ENCODE measurements at places on chromosomes 12 and 14.

DNA sequence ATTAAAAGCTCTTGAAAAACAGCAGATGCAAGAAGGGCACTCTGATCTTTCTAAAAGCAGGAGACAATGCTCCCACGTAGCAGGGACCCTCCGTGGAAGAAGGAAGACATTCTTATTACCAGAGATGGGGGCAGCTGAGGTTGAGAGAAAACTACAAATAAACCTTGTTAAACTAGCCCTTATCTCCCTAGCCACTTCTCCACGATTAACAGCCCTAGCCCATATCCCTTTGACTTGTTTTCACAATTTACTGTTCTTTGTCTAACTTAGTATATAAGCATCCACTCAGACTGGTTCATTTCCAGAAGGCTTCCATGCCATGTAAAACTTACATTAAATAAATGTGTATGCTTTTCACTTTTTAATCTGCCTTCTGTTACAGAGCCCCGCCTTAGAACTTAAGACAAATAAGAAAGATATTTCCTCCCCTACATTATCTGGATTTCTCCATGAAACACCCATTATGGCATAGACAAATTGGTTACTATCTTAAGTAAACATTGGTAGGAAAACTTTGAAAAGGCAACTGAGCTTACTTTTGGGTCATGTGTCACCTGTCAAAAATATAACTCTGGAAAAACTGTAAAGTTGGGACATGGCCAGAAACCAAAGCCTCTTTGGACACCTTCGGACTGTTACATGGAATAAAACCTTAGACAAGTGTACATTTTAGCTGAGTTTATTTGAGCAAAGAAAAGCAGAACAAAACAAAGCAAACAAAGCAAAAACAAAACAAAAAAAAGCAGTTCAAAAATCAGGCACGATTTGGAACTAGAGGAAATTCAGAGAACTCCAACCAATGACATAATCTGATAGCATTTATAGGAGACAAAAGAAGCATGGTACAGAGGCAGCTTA lies 4.9 kb upstream of the RNASE1 start:
- no peak for DNase-seq

GRCh38 chr12:116490471-116490870 lies 68.7 kb upstream of the MAP1LC3B2 start:
- no peak for DNase-seq

- no peak for DNase-seq
Observed at GRCh38 chr14:53493860-53494259, 340.7 kb upstream of the DDHD1 start.

DNA sequence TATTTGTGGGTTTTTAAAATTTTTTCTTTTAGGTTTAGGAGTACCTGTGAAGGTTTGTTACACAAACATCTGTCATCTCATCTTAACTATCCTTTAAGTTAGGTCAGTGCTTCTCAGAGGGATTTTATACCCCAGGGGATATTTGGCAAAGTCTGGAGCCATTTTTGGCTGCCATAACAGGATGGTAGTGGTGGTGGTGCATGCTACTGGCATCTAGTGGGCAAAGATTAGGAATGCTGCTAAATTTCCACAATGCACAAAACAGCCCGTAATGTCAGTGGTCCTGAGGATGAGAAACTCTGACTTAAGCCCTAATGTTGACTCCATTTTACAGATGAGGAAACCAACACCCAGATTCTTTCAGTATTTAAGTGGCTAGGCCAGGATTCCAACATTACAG lies 85.2 kb upstream of the MYF6 start:
- no peak for DNase-seq

GRCh38 chr12:51921017-51921725 lies 13.9 kb downstream of the ACVRL1 start:
- DNase-seq, result peak; percentile 64

GRCh38 chr14:68734231-68734732 lies 58.6 kb downstream of the ZFP36L1 start:
- DNase-seq, result peak; percentile 41

DNA sequence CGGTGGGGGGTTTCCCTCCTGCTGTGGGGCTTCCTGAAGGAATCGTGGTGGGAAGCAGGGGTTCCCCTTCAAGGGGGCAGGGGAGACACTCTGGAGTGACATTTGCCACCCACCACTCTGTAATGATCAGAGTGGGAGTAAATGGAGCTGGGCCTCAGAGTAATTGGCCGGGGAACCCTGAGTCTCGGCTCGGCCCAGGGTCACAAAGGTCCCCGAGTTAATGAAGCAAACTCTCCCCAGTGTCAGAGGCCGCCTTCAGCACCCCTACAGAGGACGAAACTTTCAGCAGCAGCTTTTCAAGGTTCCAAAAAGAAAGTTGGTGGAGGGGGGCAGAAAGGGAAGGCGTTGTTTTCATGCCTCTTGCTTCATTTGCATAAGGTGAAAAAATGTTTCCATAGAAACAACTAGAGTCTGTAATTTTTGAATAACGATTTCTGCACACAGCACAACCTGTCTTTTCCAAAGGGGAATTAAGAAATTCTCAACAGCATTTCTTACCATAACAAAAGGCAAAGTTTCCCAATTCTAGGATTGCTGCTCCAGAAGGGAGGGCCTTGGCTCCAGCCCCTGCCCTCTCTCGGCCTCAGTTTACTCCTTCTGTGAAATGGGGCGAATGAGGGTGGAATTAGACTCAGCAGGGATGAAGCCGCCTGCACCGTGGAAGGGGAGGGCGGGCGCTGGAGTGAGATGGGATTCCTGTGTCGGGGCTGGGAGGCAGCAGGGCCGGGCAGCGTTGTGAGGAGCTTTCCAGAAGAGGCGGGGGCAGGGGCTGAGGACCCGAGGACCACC lies 67.0 kb upstream of the BEGAIN start:
- DNase-seq, result no peak

DNA sequence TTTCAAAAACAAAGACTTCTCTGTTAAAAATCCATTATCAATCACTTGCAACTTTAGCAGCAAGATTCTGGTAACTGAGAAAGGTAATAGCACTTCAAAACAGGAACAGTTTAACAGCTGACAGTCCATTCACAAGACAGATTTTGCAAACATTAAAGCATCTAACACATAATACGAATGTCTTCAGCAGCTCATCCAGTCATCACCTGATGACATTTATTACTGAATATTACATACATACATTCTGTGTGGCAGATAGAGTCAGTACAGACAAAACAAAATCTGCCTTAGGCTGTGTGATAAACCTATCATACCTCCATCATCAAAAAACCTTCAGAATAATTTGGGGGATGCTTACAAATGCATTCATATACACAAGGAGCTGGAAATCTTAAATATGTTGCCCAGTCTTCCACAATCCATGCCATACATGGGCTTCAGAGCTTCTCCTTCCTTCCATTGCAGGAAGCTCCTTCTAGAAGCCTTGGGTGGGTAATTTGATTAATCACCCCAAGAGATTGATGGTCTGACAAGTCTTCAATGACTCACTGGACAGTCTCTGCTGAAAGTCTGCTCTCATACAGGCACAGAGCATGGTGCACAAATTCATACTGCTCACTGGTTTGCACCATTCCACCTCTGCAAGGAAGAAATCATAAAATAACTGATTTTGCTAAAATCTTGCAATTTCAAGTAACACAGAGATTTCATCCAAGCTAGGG lies 1.6 kb upstream of the PTPRB start:
- DNase-seq, result no peak

GRCh38 chr12:102896067-102896466 lies 21.0 kb downstream of the PAH start:
- DNase-seq, result no peak

DNA sequence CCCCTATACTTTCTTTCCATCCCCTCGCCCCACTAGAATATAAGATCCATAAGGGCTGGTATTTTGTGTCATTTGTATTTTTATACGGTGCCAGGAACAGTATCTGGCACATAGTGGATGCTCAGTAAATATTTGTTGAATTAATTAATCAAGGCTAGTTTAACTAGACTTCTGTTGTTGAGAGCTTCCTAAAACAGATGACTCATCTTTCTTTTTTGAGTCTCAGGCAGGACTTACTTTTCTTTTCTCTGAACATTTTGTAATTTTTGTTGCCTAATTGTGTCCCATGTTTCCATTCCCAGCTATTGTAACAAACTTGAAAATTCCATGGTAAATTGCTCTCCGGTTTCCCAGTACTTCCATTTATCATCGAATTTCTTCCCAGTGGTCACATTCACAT lies 16.7 kb downstream of the STK38L start:
- no peak for DNase-seq

GRCh38 chr14:81519200-81520011 lies 14.2 kb downstream of the SEL1L start:
- no peak for DNase-seq

- DNase-seq, result no peak
Observed at GRCh38 chr12:24797901-24798300, 151.0 kb downstream of the BCAT1 start.

DNA sequence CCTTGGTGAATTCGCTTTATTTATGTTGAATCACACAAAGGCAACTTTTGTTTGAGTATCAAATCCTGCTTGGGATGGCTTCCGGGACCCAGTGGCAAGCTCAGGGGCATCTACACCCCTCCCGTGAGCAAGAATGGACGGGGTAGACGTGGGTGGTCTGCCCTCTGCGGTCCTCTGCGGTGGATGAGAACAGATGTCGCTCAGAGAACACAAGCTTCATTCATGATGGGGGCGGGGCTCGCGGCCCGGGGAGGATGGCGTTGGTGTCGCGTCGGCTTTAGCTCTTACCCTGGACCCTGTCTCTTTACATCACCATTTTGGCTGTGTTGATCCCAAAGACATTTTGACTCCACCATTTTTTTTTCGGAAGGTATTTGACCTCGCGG lies 158.5 kb upstream of the RTL1 start:
- DNase-seq, result no peak

- DNase-seq, result no peak
Observed at GRCh38 chr12:104048811-104049210, 1.2 kb downstream of the GLT8D2 start.

GRCh38 chr12:68189821-68190242 lies 30.3 kb upstream of the IFNG start:
- no peak for DNase-seq

DNA sequence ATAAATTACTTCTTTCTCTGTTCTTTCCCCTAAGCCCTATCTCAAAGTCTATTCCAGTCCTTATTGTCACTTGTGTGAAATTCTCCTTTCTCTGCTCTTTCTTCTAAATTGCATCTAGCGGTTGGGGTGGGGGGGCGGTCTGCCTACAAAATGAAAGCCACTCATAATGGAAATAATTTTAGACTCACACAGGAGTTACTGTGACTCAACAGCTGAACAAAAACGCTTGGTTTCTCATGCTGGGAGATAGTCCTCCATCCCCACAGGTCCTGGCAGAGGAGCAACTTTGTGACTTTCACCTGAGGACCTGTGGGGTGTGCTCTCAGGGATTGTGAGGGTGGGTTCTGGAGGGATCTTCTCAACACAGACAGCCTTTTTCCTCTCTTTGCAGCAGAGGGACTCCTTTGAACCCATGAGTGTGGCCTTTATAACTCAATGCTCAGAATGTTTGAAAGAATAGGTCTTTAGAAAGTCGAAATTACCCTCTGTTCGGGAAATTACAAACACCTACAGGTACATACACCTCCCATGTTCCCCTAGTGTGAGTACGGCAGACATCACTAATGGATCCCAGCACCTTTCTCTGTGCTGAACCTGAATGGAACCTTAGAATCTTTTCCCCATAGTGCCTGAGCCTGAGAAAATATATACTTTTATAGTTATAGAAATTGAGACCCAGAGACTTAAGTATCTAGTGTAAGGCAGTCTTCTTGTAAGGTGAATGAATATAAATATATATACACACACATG lies 109.7 kb downstream of the CHST11 start:
- DNase-seq, result no peak

- no peak for DNase-seq
Observed at GRCh38 chr12:65946821-65947220, 122.5 kb downstream of the HMGA2 start.

DNA sequence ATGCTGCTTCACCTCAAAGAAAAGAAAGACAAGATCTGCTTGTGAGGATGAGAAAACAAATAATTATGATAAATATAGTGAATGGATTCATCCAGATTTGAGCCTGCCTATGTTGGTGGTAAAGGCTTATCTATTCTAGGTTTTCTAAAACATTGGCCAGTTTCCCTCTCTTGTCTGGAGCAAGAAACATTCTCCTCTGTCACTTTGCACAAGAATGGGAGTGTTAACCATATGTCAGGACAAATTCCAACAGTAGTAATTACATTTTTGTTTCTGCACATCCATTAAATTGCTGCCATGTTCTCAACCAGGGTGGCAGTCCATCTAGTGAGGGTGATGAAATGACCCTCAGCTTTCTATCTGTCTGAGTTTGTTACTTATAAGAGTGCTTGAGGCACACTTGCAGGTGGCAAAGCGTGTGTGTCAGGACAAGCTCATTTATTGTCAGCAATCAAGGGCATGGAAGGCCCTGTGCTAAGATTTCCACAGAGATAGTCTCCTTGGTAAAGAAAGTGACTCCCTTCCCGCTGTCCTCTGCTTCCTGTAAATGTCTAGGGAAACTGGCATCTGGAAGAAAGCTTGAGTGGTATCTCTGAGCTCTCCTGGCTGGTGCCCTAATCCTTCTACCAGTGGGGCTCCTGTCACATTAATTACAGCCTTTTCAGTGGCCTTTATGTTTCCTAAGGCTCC lies 502.1 kb upstream of the FLRT2 start:
- DNase-seq, result no peak

- no peak for DNase-seq
Observed at GRCh38 chr14:24606297-24606696, 3.2 kb downstream of the GZMH start.

- DNase-seq, result no peak
Observed at GRCh38 chr12:113049976-113050742, 6.4 kb upstream of the DTX1 start.

DNA sequence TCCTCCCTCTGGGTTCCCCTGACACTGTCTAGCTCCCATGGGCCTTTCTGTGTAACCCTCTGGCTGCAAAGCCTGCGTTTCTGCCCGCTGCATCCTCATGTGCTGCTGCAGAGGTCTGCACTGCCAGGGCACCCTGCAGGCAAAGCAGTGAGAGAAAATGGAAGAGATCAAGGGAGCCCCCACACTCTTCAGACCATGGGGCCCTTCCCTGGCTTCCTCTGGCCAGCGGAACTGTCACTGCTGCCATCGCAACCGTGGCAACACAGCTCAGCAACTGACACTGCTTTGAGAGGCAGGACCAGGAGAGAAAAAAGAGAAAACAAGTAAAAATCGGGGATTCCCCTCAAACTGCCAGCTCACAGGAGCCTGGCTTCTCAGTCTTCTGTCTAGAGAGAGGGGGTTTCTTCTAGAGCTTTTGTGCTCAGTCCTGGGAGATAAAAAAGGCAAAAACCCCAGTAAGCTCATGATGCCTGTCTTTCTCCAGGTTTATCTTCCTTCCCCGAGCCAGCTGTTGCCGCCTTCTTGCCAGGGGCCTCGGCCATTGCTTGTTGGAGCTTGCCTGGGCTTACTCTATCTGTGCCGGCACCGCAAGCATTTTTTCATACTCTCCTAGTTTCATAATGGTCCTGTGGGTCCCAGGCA lies 38.9 kb downstream of the C14orf132 start:
- DNase-seq, result peak; percentile 84
